ENCODE measurements at places on chromosomes 1 and 21.

DNA sequence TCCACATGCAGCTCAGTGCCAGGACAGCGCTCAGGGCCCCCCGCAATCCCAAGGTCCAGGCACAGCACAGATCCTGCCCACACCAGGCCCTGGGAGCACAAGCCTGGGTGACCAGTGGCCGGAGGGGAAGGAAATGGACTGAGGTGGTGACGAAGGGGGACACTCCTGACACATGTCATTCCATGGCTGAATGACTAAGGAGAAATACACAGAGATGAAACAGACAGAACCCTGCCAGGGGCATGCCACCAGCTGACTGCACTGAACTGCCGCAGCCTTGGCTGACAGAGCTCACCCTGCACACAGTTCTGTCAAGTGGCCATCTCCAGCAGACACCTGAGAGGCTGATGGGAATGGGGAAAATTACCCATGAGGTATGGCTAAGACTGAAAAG lies 56.1 kb downstream of the HSF2BP start:
- DNase-seq, result no peak

DNA sequence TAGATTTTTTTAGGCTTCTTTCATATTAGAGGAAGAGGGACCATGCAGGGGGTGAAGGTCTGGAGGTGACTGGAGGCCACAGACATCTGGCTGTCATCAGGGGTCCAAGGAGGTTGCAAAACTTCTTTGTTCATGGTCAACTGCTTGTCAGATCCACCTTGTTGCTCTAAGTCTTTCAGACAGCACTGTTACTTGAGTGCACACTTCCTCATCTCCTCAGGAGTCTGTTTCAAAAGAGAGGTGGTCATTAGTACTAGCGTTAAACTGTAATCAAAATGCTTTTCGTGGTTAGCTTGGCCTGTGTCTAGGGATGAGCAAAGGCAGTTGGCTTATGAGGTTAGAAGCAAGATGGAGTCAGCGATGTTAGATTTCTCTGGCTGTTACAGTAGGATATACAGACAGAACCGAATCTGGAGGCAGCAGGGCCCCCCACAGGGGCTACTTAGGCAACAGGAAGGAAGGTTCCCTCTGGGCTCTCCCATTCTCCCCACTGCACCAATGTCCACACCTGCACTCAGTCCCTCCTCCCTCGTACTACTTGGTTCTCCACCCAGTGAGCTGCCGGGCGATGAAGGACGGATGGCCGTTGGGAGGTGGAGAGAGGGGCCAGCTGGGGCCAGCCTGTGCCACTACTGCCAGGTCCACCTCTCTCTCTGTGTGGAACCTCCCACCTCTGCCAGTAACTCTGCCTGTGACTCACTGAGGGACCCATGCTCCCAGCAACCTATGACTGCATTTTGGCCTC lies 57.2 kb downstream of the TOR1AIP2 start:
- DNase-seq, result no peak

GRCh38 chr1:26697978-26698849 lies 2.4 kb downstream of the ARID1A start:
- DNase-seq, result peak; percentile 16

GRCh38 chr1:203480525-203481084 lies 5.0 kb downstream of the PRELP start:
- peak; percentile 16 for DNase-seq

DNA sequence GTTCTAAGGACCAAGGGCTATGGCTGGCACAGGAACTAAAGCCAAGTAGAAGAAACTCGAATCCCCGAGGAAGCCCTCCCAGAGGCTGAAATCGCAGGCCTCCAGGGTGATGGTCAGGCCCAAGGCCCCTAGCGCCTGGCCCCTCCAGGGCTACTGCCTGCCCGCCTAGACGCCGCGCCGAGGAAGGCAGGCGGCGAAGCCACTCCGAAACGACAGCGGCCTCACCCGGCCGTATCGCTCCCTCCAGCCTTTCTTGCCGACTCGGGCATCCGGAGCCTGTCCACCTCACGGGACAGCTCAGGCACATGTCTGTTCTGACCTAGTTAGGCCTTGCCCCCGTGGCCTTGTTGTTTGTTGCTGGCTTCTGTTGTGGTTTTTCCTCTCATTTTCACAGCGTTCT lies 9.7 kb upstream of the LHX8 start:
- DNase-seq, result no peak

- DNase-seq, result no peak
Measured at GRCh38 chr1:186609183-186609582, 71.0 kb downstream of the PTGS2 start.

- no peak for DNase-seq
Measured at GRCh38 chr1:212667223-212668139, 32.2 kb downstream of the BATF3 start.

DNA sequence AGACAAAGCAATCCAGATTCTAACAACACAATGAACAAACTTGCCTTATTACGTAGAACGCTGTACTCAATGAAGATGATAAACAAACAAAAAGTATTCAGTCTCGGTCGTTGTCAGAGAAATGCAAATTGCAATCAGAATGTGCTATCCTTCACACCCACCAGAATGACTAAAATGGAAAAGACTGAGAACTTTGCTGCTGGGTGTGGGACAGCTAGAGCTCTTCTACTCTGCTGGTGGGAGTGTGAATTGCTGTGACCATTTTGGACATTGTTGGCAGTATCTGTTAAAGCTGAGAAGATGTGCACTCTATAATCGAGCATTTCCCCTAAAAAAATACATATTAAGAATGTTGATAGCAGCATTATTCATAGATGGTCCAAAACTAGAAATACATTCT lies 111.4 kb downstream of the PEX14 start:
- DNase-seq, result no peak

DNA sequence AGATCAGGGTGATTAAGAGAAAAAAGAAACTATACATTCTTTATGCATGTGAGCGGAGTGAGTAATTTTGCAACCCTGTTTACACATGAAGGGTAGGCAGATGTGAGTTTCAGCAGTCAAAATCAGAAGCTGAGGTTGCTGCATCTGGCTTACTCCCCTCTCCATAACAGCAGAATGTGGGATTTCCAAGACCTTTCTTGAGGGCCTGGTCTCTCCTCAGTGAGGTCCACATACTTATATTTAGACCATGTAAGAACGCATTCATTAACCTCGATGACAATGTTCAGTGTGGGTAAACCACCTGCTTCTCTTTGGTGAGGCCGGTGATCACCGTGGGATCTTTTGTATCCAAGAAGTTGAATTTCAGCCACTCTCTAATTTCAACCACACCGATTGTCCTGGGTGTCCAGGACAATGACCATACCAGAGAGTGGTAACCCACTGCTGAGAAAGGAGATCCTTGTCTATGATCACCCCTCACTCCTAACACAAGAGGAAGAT lies 18.7 kb upstream of the RAP1A start:
- DNase-seq, result no peak

DNA sequence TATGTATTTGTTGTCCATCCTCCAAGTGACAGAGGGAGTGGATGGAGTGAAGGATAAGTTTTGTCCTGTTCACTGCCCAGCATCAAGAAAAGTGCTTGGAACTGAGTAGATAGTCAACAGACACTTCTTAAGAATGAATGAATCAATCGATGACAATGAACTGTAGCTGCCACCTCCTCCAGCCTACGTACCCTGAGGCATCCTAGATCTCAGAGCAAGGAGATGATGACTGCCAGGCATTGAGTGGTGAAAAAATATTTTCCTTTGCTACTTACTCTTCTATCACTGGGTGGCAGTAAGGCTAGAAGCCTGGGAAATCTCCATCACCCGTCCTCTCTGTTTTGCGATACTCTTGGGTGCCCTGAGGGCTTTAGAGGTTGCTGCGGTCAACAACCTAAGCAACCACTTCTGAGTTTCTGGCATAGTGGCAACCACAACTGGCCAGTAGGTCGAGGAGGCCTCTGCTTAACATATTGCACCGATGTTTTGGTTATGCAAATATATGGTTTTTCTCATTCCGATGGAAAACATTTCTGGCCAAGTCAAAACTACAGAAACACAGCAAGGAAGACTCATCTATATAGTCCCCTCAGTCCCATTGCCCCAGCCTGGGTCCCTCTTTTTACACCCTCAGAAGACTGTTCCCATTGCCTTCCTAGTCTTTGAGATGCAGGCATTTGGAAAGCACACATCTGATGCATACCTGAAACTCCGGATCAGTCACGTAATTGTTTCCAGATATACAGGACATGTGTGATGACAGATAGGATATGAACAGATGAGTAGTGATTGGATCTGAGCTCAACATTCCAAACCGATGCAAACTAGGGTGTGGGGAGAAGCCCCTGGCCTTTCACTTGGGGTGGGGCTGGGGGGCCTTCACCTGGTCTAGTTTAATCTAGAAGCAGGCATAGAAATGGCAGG lies 136.8 kb downstream of the RUNX1 start:
- DNase-seq, result no peak

DNA sequence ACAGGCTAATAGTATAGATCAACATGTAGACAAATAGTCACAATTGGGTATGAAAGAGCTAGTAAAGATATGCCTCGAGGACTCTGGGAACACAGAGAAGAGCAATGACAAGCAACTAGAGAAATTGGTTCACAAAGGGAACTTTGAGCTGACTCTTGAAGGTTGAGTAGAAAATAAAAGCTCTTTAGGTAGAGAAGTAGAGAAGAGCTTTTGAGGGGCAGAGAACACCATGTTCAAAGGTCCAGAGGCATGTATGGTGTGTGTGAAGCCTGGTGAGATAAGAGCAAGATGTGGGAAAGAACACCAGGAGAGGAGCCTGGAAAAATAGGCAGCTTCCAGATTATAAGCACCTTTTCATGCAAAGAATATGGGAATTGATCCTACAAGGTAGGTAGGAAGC lies 109.7 kb upstream of the MAGI3 start:
- no peak for DNase-seq

DNA sequence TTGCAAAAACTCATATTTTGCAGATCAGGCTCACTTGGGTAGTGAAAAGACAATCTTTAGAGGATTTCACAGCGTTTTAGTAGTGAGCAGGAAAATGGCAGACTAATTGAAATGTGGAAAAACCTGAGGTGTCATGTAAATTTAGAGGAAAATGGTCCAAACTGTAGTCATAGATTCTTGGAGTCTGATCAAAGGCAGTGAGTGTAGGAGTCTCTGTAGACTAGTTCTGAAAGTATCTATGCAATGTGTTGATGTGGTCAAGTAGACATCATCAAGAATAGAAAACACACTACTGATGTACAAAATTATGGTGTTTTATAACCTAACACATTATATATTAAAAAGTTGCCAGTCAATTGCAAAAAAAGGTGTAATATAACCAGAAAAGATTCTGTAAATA lies 143.2 kb upstream of the C1orf105 start:
- DNase-seq, result no peak

DNA sequence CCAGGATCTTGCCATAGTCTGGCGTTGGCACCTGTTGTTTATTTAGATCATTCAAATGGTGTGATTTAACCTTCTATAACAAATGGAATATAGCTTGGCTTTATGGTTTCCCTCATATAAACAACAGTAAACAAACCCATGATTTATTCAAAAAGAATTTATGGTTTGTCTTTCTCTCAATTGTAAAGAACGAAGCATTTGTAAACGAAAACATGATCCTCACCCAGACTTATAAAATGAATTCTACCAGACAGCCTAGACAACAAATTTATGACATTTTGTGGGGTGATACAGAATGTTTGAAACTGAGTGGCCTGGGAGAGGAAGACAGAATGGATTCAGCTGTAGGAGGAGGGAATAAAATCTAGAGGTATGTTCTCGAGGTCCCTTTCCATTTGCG lies 66.1 kb upstream of the PTGFR start:
- DNase-seq, result no peak

DNA sequence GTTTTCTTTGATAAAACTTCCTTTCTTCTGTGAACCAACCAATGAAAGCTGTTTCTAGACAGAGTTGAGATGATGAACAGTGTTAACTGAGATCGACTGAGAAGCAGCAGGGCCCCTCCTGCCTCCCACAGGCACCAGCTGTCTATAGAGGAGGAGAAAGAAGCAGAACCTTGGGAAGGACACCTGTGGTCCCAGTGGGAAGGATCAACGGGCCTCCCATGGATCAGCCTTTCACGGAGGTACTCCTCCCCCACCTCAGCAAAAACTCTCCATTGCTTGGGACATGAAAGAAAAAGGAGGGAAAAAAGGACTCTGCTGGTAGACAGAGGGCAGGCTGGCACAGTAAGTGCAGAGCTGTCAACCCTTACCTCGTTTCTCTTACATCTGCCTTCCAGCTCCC lies 40.5 kb downstream of the PLPPR5 start:
- DNase-seq, result no peak

GRCh38 chr1:232766904-232767303 lies 38.3 kb upstream of the MAP10 start:
- no peak for DNase-seq

- no peak for DNase-seq
Measured at GRCh38 chr1:93769777-93770176, 88.1 kb upstream of the BCAR3 start.

DNA sequence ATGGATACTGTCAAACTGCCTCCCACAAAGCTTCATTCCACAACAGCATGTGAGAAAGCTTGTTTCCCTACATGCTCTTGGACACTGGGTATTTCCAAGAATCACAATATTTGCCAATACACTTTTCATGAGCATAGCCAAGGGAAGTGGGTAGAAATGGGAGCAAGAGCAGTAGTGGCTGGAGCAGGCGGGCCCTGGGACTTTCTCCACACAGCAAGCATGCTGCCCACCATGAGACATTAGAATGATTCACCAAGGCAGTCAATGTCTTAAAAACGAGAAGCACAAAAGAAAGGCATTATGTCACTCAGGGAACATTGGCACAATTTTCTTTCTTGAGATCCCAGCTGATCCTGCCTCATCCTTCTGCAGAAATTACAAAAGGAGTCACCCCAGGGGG lies 371.6 kb upstream of the RUNX1 start:
- DNase-seq, result no peak

DNA sequence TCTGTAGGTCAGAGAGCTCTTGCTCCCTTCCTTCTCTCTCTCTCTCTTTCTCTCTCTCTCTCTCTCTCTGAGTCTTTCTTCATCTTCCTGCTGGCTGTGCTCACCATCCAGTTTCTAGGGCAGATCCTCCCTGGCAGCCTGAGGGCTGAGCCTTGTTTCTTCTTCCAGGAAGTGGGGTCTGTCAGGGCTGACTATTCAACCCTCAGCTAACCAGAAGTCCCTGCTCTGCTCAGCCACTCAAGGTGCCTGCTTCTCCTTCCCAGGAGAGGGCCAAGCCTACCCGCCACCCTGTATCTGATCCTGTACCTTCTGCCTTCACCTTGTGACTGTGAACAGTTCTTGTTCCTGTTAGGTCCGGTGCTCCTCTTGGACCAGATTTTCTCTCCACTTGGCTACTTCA lies 107.6 kb upstream of the ETV3 start:
- DNase-seq, result no peak

DNA sequence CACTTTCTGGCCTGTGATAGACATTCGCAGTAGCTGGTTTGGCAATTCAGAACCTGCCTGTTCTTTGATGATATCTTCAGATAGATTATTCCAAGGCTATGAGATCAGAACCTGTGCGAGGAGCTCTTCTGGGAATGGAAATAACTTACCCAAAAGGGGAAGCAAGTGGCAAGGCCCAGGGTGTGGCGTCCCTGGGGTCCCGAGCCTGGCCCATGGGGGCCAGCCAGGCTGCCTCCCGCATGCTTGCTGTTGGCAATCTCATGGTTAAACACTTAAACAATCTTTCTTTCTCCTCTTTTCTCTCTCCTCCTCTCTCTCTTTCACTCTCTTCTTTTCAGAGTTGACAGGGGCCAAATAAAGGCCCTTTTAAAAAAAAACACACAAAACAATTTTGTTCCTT lies 108.1 kb downstream of the RNF220 start:
- no peak for DNase-seq

GRCh38 chr1:246292571-246292970 lies 214.5 kb downstream of the SMYD3 start:
- DNase-seq, result no peak

All from activated effector memory CD4-positive, alpha-beta T cell treated with Interleukin-2 at 50 U/mL for 16 hours (primary cell).